SJCRH30 (cell line): ENCODE measurements at places on chromosomes 11 and 22. TPM values are rescaled to one million over a fixed set of nuclear protein-coding genes. Genes with fewer than 3 reads are reported as not detected.
A peak's percentile ranks its signal among the peaks of the same experiment; 100 is the strongest.

GRCh38 chr11:115670538-115671205 lies 166.5 kb upstream of the CADM1 start:
- peak overlapping the region; percentile 69 for H3K27ac ChIP-seq
- H3K4me1 ChIP-seq: peaks cover 22% of the 10 kb centered on the region
- DNase-seq: peak; percentile 94
- H3K27me3 ChIP-seq: no peaks in the 10 kb centered on the region
- no peaks in the 10 kb centered on the region for H3K36me3 ChIP-seq

- H3K4me3 ChIP-seq: no peak overlapping the region
- peaks cover 10% of the 10 kb centered on the region for H3K27me3 ChIP-seq
These were observed 79.8 kb downstream of the C11orf58 start for GRCh38 chr11:16818284-16818683.

GRCh38 chr22:42320443-42321416 lies 50.3 kb upstream of the TCF20 start:
- no peak overlapping the region for H3K4me3 ChIP-seq
- H3K36me3 ChIP-seq: no peaks in the 10 kb centered on the region
- H3K27ac ChIP-seq: no peak overlapping the region
- H3K4me1 ChIP-seq: no peaks in the 10 kb centered on the region

Gene TBX1
- total RNA-seq: 11.8 and 11.9 TPM in 2 replicates

Gene OVCH2
- total RNA-seq: not detected in 2 replicates

- no peaks in the 10 kb centered on the region for H3K36me3 ChIP-seq
- no peaks in the 10 kb centered on the region for H3K4me1 ChIP-seq
- H3K27ac ChIP-seq: no peak overlapping the region
- DNase-seq: no peak
- H3K4me3 ChIP-seq: no peak overlapping the region
These were observed 5.2 kb downstream of the APOBEC3B start for GRCh38 chr22:38987171-38987895.

GRCh38 chr11:86606836-86607481 lies 65.5 kb downstream of the ME3 start:
- H3K27ac ChIP-seq: no peak overlapping the region
- no peak for DNase-seq
- no peak overlapping the region for H3K4me3 ChIP-seq
- H3K27me3 ChIP-seq: no peaks in the 10 kb centered on the region
- H3K4me1 ChIP-seq: no peaks in the 10 kb centered on the region

Gene CNGA4
- total RNA-seq: not detected in 2 replicates

DNA sequence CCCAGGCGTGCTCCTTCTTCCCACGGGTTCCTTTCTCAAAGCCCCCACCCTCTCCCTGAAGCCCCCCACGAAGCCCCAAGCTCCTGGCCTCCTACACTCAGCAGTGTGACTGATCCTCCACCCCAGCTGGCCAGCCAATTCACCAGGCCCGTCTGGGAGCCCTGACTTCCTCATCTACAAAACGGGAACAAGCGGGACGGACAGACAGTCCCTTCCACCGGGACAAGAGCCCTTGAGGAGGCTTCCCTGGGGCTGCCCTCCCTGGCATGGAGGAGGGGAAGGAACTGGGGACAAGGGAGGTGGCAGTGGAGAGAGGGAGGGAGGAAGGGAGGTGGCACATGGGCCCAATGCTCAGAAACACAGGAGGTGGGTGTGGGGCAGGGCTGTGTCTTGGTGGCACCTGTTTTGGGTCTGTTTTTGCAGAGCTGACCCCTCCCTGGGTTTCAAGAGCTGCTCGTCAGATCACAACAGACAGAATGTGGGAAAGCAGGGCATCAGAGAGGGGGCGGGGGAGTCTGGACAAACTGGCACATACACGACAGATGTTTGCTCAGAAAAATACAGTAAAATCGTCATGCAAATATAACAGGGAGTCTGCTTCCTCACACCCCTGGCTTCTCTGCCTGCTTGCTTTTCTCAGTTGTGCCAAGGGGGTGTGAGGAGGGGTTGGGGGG lies 56.8 kb downstream of the ELFN2 start:
- no peak overlapping the region for H3K27ac ChIP-seq
- no peak overlapping the region for H3K4me3 ChIP-seq
- peaks cover 30% of the 10 kb centered on the region for H3K27me3 ChIP-seq
- DNase-seq: no peak

DNA sequence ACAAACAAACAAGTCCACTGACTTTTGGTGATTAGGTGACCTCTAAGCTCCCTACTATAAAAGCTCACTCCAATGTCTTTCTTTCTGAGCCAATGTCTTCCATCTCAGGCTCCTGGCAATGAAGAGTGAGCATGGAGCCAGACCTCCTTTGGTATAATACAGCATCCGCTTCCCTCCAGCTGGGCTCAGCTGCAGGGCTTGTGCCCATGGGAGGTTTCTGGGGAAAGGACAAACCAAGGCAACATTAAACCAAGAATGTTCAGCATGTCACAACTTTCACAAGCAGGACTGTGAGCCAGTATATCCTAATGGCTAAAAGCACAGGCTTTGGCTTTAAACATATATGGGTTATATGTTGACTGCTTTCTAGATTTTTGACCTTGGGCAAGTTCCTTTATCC lies 58.8 kb downstream of the EHF start:
- H3K4me3 ChIP-seq: no peak overlapping the region
- no peaks in the 10 kb centered on the region for H3K27me3 ChIP-seq
- H3K27ac ChIP-seq: no peak overlapping the region
- H3K4me1 ChIP-seq: peaks cover 3% of the 10 kb centered on the region; the same call in 1 of the 2 replicates

DNA sequence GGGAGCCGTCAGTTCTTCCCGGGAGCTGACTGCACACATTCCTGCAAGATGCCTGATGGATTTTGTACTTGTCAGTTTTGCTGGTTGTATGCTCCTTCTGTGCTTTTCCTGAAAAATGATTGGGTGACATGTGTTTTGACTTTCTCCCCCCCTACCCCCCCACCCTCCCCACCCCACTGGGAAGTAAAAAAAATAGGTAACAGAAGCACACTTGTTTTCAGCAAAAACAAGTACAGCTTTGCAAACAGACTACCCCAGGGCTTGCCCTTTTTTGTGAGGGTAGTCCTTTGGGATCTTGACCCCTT lies 1.1 kb downstream of the PPFIA1 start:
- H3K4me3 ChIP-seq: peak overlapping the region; percentile 86
- DNase-seq: no peak
- H3K27ac ChIP-seq: no peak overlapping the region
- H3K36me3 ChIP-seq: peaks cover 38% of the 10 kb centered on the region
- H3K4me1 ChIP-seq: 0 out of 2 replicates have a peak, but pooled peaks cover 3% of the 10 kb centered on the region
- no peaks in the 10 kb centered on the region for H3K27me3 ChIP-seq

Gene CDC45
- 48.4 and 56.0 TPM in 2 replicates for total RNA-seq

- H3K36me3 ChIP-seq: no peaks in the 10 kb centered on the region
- H3K27ac ChIP-seq: no peak overlapping the region
- no peak overlapping the region for H3K4me3 ChIP-seq
- no peaks in the 10 kb centered on the region for H3K27me3 ChIP-seq
These were observed 92.6 kb upstream of the CSNK2A3 start for GRCh38 chr11:11445441-11446185.

DNA sequence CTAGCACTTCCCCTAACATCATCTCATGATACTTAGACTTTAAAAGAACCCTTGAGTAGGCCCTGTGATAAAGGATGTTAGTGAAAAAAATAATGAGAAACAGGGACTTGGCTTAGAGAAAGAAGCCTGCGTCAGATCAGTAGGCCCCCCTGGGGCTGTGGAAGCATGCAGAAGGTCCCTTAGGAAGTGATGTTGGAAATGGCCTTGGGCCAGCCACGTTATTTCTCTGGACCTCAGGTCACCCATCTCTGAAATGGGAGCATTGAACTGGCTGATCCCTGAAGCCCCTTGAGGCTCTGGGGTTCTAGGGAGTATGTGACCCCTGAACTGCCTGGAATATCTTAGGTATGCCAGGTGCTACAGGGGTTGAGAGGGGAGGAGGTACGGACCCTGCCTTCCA lies 40.2 kb downstream of the MCM5 start:
- H3K4me3 ChIP-seq: no peak overlapping the region
- no peaks in the 10 kb centered on the region for H3K36me3 ChIP-seq
- H3K27ac ChIP-seq: no peak overlapping the region
- no peak for DNase-seq

DNA sequence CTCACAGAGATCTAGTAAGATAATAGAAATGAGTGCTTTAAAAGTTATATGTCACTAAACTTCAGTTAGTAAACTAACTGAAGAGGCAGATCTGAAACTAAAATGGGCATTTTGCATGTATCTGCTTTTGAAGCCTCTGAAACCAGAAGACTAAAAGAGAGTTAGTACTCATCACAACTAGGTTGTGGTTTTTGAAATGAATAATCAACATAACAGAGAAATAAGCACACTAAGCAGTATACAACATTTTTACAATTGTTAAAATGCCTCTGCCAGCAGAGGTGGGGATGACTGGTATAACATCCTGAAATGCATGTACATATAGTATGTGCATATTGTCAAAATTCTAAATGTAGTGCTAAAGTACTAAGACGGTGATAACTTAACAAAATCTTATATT lies 564.5 kb downstream of the DLG2 start:
- H3K27me3 ChIP-seq: no peaks in the 10 kb centered on the region
- H3K4me3 ChIP-seq: no peak overlapping the region
- H3K36me3 ChIP-seq: no peaks in the 10 kb centered on the region

Gene INS
- not detected in 2 replicates for total RNA-seq

Gene CPT1B
- total RNA-seq: 12.6 and 17.1 TPM in 2 replicates
